ENCODE measurements at places on chromosomes 6 and 20.

- no peak for DNase-seq
Measured at GRCh38 chr6:129623008-129623732, 86.8 kb downstream of the ARHGAP18 start.

- DNase-seq = no peak
Measured at GRCh38 chr6:36309900-36310299, 26.8 kb downstream of the BNIP5 start.

- no peak for DNase-seq
Measured at GRCh38 chr6:18246205-18246604, 18.1 kb downstream of the DEK start.

DNA sequence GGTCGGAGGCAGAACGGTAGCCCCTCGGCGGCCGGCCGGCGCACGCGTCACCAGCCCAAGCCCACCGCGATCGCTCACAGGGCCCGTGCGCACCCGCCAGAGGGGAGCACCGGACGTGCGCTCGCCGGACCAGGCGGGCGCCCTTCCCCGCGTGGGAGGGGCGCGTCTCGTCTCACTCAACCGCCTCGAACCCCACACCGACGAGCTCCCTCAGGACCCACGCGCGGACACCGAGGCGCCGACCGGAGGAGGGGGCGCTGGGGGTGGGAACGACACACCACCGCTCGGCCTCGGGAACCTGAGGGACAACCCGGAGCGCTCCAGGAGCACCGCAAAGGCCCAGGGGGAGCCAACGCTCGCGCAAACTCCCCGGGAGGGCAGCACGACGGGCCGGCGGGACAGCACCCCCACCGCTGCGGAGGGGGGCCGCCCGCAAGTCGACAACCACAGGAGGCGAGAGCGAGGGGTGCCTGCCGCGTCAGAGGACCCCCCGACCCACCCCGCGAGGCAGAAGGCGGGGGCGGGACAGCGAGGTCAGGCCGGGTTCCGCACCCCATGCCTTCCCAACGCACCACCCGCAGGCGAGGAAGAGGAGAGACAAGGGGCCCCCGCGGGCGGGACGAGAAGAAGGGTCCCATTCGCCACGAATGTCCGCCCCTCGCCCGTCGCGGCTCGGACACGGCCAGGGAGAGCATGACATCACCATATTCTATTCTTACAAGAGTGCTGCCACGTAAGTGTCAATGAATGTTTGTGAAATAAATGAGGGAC, 512.7 kb upstream of the ZNF337 start:
- DNase-seq = no peak

- no peak for DNase-seq
Measured at GRCh38 chr6:118334634-118335033, 213.5 kb upstream of the PLN start.
